ENCODE measurements at places on chromosomes 2 and 18.
A peak's percentile ranks its signal among the peaks of the same experiment; 100 is the strongest.

DNA sequence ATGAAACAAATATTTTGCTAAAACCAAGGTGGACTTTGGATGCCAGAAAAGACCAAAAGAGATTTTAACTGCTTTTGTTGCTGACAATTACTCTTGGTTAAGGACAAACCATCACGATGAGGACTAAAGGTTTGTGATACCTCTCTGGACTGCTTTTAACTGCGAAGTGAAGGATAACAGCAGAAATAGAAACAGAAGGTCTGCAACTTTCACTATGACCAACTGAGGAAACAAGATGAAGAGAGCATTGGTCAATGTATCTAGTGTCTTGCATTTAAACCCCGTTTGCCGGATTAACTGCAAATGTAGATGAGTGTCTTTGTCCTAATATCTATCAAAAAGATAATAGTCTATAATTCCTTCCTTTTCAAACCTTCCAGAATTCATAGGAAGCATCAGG is 541.7 kb downstream of the ERBB4 start:
- no peak for DNase-seq

- DNase-seq, result no peak
Observed at GRCh38 chr18:35817604-35818352, 154.7 kb upstream of the RMP24 start.

DNA sequence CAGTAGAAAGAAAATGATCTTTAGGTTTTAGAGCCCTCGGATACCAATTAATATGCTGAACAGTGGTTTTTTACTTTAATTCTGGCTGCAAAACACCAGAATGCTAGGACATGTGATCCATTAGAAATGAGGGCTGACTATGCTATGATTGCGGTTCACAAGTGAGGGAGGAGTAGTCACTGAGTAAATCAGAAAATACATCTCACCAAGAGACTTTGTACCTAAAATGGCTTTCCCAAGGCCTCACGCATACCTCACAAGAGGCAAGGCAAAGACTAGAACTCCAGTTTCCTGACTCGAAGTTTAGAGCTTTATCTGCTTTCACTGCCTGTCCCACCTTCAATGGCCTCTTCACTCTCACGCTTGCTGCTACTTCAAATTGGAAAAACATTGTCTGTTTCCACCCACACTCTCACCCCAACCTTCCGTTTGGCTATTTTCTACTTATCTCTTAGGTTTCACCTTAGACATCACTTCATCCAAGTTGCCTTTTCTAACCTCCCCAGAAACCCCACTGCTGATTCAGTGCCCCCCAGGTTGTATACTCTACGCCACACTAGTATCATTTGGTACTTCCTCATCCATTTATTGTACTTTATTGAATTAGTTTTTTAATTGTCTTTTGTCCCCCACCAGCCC is 5.1 kb upstream of the MBD2 start:
- no peak for DNase-seq

- DNase-seq, result no peak
Observed at GRCh38 chr2:44684559-44684958, 256.9 kb upstream of the SIX3 start.

DNA sequence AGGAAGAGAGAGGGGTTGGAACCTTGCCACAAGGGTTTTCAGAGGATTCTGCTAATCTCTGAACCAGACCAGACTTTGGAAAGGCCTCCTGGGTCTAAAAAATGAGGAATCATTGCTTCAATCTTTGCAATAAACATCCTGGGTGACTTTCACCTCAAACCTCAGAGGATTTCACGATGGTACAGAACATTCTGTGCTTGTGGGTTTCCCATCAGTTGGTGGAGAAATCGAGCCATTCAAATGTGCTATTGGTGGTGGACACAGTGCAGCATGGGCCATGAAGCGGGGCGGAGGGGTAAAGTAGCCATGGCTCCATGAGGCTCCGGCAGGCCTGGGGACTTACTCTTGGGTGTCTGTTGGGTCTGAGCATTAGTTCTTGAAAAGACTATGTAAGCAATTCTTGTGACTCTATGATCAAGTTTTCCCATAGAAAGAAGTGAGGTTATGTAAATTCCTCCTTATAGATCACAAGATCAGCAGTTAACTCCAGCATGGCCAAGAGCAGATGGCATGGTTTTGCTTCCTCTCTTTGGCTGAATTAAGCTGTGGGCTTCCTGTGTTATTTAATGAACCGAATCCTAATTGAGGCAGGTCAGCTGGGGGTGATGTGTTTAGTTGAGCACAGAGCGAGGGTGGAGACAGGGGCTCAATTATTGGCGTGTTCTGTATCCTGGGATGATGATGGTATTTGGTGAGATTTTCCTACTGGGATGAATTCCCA is 1.9 kb upstream of the IL1R2 start:
- DNase-seq, result no peak

DNA sequence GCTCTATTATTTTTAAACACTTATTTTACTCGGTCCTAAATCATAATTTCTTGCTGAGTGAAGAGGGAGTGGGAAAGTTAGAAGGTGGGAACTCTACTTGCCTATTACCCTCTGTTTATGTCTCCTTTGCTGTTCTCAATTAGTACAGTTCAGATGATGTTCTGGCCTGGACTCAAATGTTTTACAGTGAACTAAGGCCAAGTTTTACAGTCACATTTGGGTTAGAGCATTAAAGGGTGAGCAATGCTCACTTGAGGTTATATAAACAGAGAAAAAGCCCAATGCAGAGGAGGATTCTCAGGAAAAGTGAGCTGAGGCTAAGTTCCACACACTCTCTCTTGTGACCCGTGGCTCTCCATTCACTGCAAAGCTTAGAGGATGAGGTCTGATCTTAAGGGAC is 52.4 kb downstream of the ITSN2 start:
- no peak for DNase-seq

GRCh38 chr2:20675701-20676352 is 8.9 kb downstream of the GDF7 start:
- no peak for DNase-seq

GRCh38 chr18:72866442-72866900 is 1.3 kb downstream of the NETO1 start:
- no peak for DNase-seq

DNA sequence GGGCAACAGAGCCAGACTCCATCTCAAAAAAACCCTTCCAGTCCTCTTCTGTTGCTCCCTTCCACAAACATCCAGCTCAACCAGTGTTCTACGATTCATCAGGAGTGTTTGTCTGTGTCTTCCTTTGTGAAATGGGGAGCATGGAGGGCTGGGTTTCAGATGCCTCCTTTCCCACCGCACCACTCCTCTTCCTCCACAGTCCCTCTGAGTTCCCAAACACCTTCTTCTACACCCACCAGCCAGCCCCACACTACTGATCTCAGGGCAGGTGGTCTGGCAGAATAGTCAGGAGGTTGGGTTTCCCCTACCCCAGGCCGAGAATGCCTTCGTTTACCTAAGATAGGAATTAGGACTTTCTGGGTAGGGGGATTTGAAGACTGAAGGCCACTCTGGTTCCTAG is 36.9 kb downstream of the NGEF start:
- DNase-seq, result no peak

- no peak for DNase-seq
Observed at GRCh38 chr2:121076885-121077549, 208.0 kb downstream of the TFCP2L1 start.

DNA sequence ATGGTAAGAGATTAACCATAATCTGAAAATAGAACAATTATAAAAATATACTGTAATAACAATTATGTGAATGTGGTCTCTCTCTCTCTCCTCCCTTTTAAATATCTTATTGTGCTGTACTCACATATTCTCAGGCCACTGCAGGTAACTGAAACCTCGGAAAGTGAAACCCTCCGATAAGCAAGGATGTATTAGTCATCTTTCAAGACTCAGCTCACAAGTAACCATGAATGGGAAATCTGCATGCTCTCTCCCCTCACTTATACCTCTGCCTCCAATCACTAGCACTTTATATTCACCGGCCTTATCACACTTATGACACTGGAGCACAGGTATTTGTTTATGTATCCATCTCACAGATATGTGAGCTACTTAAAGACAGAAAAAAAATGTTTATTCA is 139.7 kb downstream of the LRP2 start:
- DNase-seq, result no peak

GRCh38 chr2:234869969-234870368 is 81.8 kb upstream of the SH3BP4 start:
- no peak for DNase-seq

- no peak for DNase-seq
Observed at GRCh38 chr18:38868757-38869156, 1303.2 kb upstream of the CELF4 start.

- peak; percentile 69 for DNase-seq
Observed at GRCh38 chr2:95728878-95729596, 137.2 kb downstream of the TRIM43 start.

- DNase-seq, result no peak
Observed at GRCh38 chr18:28115149-28115550, 61.8 kb downstream of the CDH2 start.

DNA sequence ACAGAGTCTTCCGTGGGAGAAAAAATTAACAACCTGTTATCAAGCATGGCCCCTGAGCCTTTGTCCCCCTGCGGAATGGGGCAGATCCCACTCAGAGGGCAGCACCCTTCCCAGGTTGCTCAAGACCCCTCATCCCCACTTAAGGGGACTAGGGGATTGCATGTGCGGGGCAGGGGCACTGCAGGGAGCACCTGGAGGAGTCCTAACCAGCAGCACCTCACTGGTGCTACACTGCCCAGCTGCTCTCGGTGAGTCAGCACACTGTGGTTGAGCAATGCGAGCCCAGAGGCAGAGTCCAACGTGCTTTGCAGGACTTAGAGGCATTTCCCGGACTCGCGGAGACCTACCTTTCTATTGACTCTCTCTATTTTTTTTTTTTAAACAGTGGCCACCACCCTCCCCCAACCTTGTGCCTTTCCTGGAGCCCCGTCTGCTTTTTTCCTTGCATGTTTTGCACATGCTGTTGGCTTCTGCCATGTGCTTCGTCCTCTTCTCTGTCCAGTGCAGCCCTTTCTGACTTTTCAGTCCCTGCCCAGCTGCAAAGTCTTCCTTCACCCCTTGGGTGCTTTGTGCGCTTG is 74.0 kb downstream of the IL1R2 start:
- no peak for DNase-seq

DNA sequence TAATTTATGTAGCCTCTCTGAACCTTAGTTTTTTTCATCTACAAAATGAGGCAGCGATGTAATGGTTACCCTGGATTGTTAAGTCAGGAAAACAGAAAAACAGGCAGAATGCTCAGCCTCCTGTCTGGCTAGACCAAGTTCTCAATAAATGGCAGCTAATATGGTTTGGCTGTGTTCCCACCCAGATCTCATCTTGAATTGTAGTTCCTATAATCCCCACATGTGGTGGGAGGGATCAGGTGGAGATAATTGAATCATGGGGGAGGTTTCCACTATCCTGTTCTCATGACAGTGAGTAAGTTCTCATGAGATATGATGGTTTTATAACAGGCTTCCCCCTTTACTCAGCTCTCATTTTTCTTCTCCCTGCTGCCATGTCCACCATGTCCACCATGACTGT is 220.0 kb downstream of the CMPK2 start:
- DNase-seq, result no peak

GRCh38 chr18:69658103-69658502 is 257.4 kb downstream of the DOK6 start:
- DNase-seq, result no peak

- DNase-seq, result no peak
Observed at GRCh38 chr2:100990166-100990565, 11.9 kb upstream of the RPL31 start.

DNA sequence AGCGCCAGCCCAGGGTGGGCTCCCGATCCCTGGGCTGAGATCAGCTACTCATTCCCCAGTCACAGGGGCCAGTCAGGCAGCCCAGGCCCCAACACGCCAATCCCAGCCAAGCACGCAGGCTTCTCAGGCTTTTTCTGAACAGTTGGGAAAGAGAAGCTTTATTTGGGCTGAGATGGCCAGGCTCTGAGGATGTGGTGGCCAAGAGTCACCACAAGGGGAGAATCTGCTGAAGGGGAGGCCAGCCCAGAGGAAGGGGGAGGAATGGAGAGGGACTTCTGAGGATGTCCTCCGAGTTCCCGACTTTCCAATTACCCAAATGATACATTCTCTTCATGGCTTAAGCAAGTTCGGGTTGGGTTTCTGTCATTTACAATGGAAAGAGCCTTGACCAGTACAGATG is 2.8 kb upstream of the DIPK1C start:
- no peak for DNase-seq

DNA sequence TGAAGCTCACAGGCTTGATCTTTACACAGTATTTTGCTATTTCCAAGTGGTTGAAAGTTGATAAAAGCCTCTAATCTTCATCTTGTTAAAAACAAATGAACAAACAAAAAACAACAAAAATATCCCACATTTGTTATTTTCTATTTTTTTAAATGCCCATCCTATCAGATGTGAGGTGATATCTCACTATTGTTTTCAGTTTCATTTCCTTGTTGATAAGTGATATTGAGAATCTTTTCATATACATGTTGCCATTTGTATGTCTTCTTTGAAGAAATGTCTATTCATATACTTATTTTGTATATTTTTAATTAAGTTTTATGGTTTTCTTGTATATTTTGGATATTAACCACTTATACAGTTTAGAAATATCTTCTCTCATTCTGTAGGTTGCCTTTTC is 175.8 kb downstream of the CALCRL start:
- DNase-seq, result no peak

DNA sequence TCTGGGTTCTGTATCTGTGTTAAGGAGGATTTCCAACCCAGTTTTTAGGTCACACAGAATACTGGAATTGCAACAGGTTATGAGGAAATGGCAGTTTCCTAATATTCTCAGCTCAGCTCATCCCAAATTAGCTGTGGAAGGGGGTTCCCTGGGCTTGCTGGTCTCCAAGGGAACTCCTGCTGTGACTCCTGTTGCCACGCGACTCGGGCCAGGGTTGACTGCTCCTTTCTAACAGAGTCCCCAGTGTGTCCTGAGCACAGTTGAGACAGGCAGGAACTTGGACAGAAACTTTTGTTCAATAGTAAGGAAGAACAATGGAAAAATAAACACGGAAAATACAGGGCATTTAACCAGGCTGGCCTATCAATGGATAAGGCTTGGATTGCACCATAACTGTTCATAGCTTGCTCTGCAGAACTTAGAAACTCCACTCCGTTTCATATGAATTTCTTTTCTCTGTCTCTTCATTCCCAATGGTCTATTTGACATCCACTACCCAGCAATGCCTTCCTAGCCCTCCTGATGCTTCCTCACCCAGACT is 3.8 kb upstream of the ROCK2 start:
- DNase-seq, result no peak

DNA sequence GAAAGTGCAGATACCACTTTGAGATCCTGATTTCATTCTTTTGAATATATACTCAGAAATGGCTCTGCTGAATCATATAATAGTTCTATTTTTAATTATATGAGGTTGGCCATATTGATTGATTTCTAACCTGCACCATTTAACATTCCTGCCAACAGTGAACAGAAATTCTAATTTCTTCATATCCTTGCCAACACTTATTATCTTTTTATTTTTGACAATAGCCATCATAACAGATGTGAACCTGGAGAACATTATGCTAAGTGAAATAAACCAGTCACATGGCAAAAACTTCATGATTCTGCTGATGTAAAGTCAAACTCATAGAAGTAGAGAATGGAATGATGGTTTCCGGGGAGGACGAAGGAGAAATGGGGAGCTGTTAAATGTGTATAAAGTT is 344.5 kb upstream of the CYRIA start:
- DNase-seq, result no peak

- DNase-seq, result no peak
Observed at GRCh38 chr2:123890148-123890547, 134.9 kb upstream of the CNTNAP5 start.

GRCh38 chr2:39622860-39623259 is 42.9 kb upstream of the TMEM178A start:
- DNase-seq, result no peak

Measured in NCI-H2227 treated with DMSO at 0.1 percent for 48 hours (cell line).